ENCODE measurements at places on chromosomes 5 and 9.

DNA sequence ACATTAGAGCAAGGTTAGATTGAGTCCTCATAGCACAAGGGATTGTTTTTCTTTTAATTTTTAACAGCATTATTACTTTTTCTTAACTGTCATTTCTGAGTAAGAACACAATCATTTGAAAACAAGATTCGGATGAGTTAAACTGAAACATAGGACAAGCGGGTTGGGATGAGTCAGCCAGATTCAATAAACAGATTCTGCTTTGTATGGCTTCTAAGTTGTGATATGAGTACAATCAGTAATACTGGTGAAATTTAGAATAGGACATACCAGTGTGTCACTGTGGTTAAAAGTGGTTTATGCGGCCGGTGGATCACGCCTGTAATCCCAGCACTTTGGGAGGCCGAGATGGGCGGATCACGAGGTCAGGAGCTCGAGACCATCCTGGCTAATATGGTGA lies 364.3 kb upstream of the CDH10 start:
- no peak for DNase-seq

DNA sequence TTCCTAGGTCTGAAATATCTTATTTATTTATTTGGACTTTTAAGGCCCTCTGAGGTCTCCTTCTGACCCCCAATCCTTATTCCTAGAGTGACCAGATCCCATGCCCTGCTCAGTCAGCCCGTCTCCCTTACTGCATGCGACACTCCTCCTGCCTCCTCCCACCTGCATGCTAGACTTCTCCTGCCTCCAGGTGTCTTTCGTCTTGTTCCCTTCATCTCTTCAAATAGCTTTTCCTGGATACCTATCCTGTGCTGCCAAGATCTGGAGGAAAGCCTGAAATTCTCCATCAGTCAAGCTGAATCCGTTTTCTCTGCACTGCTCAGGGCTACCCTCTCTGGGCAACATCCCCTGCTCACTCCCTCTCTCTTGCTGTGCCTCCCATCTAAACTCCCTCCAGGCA lies 81.0 kb downstream of the PRDM6 start:
- DNase-seq, result no peak

DNA sequence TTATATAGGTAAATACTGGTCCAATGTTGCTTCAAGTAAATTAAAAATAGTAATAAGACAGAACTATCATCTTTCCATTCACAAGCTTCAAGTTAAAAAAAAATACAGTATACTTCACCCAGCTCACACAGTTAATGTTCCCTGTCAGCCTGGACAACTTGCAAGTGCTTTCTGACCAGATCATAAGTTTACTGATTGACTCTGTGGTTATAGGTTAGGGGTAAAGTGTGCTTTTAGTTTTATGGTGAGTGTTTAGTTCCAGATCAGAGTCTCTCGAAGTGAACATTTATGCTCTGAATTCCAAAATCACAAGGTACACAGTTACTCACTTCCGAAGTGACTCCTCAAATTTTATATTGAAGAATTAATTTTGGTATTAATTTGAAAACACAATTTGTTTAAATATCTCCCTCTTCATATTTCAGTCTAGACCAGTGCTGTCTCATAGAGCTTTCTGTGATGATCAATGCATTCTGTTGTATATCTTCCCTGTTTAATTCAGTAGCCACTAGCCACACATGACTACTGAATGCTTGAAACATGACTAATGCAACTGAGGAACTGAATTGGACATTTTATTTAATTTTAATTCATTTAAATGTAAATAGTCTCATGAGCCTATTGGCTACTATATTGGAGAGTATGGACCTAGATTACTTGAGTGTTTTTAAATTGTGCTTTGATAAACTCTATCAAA lies 90.7 kb downstream of the MEF2C start:
- no peak for DNase-seq

DNA sequence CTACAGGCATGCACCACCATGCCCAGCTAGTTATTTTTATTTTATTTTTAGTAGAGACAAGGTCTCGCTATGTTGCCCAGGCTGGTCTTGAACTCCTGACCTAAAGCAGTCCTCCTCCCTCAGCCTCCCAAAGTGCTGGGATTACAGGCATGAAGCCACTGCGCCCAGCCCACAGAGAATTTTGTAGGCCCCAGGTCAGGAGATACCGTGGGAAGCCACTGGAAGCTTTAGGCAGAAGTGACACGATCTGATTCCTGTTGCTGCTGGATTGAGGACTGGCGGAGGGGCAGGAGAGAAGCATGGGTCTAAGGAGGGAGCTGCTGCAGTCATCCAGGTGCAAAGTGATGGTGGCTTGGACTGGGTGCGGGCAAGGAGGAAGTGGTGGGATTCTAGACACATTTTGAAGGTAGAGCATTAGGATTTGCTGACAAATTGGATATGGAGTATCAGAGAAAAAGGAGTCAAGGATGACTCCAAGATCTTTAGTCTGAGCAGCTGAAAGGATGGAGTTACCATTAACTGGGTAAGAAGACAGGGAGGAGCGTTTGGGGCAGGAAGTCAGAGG lies 20.7 kb downstream of the TCF7 start:
- DNase-seq, result peak; percentile 0

- no peak for DNase-seq
Observed at GRCh38 chr9:128296340-128297220, 20.5 kb downstream of the SWI5 start.

Data from stimulated activated CD4-positive, alpha-beta T cell treated with anti-CD3 and anti-CD28 coated beads, Interleukin-15, amount 100 ng/mL, for 1 hour (primary cell).